ENCODE measurements at places on chromosomes 1 and 21.

DNA sequence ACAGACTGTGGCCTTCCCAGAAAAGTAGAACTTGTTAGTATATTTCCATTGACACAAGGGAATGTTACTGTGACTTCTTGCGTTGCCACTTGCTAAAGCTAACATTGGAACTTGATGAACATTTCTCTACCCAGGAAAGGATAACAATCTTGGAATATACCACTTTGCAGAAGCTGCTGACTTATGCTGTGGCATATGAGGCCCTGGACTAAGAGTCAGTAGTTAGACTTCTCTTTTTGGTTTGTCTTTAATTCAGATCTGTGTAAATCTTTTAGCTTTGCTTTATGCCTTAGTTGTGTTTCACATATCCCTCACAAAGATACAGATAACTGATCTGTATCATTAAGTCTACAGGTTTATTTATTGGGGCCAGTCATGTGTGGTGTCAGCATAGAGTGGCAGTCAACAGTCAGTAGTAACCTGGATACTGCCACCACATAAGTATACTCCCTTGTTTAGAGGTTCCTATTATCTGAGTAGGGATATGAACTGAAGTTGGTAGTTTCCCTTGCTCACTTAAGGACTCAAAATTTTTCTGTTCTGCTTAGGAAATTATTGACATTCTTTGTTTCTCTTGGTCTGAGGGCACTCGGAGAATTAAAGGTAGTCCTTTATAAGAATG is 14.7 kb downstream of the RNF2 start:
- DNase-seq = no peak

DNA sequence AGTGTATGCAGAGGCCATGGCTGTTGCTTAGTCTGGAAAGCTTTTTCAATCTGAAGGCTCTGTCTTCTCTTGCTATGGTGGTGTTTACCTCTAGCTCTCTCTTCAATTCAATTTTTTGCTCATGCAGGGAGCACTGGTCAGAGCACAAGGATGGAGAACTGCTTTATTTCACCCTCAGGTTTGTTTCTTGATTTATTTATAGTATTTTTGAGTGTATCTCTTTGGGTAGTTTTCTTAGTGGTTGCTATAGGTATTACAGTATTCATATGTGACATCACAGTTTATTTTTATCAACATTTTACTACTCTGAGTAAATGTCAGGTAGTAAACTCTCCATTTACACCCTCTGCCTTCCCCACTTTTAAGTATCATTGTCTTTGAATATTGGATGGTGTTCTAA is 147.9 kb downstream of the RASAL2 start:
- DNase-seq = no peak

GRCh38 chr1:221839782-221840395 is 98.0 kb upstream of the DUSP10 start:
- DNase-seq = peak; percentile 31

- no peak for DNase-seq
Observed at GRCh38 chr1:1594602-1595260, 5.2 kb downstream of the FNDC10 start.

DNA sequence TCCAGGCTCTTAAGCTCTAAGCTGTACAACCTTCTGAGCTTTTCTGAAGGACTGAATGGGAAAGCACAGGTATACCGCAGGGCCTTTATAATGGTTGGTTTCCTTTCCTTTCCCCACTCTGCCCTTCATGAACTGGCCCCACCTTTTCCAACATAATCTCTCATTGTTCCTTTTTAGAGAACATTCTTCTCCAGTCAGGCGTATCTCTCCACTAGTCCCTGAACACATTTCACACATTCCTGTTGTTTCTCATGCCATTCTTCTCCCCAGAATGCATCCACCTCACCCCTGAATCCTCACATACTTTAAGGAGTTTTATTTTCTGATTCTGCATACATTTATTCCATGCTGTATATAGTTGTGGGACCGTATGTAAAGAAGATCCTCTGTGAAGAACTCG is 41.3 kb downstream of the PGM1 start:
- DNase-seq = no peak

- DNase-seq = no peak
Observed at GRCh38 chr1:1208713-1209433, 2.5 kb upstream of the TNFRSF18 start.

DNA sequence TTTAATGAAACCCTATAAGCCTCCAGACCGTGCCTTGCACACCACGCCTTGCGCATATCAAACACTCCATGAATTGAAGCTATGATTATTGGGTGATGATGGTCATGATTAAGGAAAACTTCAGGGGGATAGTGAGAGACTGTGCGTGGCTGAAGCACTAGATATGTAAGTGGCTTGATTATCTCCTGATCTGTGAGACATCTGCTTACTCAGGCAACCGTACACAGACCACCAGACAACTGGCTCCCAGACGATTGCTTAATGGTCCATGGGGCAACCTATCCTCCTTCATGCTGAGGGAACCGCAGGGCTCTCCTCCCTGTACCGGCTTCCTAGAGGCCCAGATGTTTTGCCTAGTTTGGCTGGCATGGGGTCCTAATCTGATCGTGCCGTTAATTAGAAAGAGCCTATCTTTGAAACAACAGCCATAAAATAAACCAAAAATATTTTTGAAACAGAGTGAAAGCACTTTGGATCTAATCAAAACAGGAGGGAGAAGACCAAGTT is 51.6 kb downstream of the IRF2BP2 start:
- DNase-seq = no peak

- DNase-seq = no peak
Observed at GRCh38 chr1:19083081-19083480, 126.6 kb upstream of the IFFO2 start.

- no peak for DNase-seq
Observed at GRCh38 chr1:233543338-233544255, 70.3 kb upstream of the KCNK1 start.

- no peak for DNase-seq
Observed at GRCh38 chr1:36790191-36790590, 244.1 kb downstream of the GRIK3 start.

DNA sequence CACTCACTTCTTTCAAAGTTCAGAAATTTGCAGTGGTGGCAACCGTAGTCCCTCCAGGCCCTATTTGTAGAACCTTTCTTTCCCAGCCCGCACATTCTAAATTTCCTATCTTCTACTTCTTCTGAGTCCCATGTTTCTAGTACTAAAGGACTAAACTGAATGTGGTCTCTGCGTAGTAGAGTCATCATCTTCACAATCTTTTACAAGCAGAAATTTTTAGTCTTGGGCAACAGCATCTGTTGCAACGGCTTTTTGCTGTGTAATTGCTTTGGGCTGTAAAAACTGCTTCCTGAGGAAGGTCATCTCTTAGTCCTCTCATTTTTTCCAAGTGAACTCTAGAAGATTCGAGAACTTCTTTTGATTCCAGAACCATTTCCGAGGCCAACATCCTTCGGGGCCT is 23.9 kb downstream of the VAV3 start:
- no peak for DNase-seq

DNA sequence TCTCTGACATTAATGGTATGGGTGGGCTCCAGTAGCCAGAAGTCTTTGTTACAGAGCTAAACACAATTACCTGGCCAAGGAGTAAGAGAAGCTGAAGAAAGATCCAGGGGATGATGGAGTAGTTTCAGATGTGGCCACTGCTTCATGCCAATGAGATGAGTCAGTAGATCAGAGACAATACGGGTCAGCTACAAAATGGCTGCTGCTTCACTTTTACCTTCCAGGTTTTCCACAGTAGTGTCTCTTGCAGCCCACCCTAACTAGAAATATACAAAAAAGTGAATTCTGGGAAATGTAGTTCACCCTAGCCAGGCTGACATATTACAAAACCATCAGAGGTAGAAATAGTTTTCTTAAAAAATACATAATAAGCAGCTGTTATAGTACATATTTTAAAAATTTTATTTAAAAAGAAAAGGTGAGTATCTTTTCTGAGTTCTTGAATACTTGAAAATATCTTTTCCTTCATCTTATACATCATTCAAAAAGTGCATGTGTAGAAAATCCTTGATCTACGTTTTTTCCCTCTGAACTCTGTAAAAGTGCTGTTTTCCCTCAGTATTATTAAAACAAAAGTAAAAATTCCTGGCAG is 36.1 kb downstream of the LRIF1 start:
- no peak for DNase-seq

- no peak for DNase-seq
Observed at GRCh38 chr1:229027158-229027557, 243.8 kb upstream of the RAB4A start.

DNA sequence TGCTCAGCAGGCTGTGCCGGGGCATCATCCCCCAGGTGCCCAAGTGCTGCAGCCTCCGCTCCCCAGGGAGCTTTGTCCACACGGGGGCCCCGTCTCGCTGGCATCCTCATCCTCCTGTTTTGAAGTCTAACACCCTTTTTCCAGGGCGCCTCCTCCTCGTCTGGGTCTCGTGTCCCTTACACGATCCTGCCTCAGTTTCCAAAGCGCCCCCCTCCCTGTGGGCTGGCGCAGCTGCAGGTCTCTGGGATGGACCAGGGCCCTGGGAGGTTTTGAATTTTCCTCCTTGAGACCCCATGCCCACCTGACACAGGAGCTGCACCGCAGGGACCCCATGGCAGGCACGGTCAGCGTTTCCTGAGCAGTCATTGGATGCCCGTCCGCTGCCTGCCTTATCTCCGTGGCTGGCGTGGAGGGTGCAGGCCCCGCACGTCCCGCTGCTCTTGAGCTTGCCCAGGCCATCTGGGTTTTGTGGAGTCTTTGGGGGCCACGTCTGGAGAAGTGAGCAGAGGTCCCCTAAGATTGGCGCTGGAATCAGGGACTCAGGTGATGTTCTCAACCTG is 37.4 kb upstream of the DIP2A start:
- DNase-seq = no peak

DNA sequence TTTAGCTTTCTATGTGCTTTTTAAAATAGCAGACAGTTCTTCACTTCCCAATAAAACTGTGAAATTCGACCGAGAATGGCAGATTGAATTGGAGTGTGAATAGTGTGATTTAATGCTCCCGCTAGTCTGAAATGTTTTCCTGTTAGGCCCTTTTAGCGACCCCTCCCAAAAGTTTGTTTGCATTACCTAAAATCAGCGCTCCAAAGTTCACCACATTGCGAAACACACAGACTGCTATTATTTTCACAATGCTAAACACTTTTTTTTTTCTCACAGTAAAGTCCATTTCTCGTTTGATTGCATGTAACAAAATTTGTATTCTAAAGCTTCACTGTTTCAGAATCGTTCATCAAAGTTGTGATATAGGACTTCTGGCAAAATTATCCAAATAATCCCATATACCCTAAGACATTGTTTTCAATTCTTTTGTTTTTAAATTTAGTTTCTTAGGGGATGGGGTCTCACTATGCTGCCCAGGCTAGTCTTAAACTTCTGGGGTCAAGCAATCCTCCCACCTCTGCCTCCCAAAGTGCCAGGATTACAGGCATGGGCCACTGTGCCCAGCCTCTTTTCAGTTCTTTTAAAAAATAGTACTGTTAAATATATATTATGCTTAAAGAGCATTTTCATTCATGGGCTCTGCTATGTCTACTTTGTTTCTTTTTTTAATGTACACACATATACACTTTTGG is 76.5 kb upstream of the USH2A start:
- DNase-seq = no peak

- DNase-seq = no peak
Observed at GRCh38 chr21:9758888-9759287, 762.5 kb upstream of the TPTE start.

GRCh38 chr1:226708342-226708780 is 30.7 kb downstream of the ITPKB start:
- DNase-seq = no peak

DNA sequence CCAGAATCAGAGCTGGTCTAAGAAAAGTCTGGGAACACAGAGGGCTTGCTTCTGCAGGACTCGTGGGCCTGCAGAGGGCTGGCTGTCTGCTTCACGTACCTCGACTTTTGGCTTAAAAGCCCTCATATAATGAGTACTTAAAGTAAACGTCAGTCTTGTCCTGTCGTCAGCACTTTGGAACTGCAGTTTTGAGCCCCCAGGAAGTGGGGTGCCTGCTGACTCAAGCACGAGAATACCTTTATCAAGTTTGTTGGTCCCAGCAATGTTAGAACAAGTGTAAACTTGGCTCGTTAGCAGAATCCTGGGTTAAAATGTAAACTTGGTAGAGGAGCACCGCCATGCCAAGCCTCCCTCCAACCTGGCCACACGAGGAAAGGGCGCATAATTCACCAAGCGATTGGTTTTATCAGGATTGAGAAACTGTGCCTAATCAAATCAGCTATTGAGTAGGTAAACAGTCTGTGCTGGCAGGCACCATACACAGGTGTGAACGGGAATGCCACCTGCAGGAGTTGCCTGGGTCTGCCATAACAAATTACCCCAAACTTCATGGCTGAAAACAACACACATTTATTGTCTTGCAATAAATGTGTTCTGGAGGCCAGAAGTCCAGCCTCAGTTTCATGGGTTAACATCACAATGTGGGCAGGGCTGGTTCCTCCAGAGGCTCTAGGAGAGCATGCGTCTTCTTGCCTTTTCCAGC is 45.0 kb upstream of the FHAD1 start:
- no peak for DNase-seq

- DNase-seq = no peak
Observed at GRCh38 chr1:81224222-81224621, 576.5 kb upstream of the ADGRL2 start.

- DNase-seq = no peak
Observed at GRCh38 chr1:9228609-9229008, 6.0 kb upstream of the H6PD start.

DNA sequence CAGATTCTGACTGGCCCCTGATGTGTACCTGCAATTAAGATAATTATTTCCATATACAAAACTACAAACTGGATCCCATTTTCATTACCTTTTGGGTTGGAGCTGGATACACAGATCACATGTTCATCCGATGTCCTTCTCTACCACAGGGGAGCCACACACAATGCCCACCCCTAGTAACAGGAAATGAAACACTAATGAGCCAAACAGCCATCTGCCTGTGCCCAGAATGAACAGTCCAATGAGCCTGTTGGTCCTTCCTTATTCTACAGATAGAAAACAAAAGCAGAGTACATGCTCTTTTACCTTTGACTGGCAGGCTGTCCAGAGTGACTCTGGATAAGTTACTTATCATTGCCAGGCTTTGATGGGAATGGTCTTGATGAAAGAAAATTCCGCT is 68.6 kb downstream of the SIPA1L2 start:
- no peak for DNase-seq

DNA sequence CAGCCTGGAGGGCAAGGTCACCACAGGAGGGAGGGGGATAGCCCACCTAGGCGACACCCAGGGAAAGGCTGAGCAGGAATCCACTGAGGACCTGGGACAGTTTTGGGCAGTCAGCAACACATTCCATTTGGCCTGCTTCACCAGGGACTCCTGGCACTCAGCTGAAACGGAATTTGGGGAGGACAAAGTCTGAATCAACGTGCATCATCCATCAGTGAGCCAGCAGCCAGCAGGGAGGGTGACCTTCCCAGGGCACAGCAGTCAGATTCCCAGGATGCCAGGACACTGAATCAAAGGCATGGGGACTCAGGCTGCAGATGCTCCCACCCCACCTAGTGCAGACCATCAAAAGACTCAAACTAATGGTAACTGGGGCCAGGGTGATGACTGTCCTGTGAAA is 4.6 kb downstream of the SH3BP5L start:
- no peak for DNase-seq
